ENCODE measurements at places on chromosomes 13 and 19.

GRCh38 chr13:27126859-27127258 is 44.8 kb downstream of the USP12 start:
- DNase-seq, result no peak

- DNase-seq, result no peak
Measured at GRCh38 chr13:99395436-99395835, 88.2 kb upstream of the GPR183 start.

DNA sequence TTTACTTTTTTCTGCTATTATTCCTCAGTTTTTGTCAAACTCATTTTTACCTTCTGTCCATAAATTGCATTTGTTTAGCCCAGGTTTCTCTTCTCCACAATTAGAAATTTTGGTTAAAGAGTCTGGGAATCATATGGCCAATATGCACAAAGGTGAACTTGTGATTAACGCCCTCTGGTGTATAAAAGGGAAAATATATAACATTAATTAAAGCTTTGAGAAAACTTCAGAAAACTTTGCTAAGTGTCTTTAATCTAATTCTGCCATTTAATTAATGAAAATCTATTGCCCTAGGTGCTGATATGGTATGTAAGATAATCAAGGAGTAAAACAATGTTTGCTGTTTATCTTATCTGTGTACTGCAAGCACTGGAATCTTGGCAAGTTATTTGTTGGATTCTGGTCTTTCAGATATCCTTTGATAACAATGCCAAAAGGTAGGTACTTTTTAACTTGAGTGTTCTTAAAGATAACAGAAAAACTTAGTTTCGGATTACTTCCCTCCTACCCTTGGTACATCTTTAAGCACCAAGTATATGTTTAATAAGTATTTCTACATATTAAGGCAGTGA is 402.6 kb downstream of the SUCLA2 start:
- no peak for DNase-seq

DNA sequence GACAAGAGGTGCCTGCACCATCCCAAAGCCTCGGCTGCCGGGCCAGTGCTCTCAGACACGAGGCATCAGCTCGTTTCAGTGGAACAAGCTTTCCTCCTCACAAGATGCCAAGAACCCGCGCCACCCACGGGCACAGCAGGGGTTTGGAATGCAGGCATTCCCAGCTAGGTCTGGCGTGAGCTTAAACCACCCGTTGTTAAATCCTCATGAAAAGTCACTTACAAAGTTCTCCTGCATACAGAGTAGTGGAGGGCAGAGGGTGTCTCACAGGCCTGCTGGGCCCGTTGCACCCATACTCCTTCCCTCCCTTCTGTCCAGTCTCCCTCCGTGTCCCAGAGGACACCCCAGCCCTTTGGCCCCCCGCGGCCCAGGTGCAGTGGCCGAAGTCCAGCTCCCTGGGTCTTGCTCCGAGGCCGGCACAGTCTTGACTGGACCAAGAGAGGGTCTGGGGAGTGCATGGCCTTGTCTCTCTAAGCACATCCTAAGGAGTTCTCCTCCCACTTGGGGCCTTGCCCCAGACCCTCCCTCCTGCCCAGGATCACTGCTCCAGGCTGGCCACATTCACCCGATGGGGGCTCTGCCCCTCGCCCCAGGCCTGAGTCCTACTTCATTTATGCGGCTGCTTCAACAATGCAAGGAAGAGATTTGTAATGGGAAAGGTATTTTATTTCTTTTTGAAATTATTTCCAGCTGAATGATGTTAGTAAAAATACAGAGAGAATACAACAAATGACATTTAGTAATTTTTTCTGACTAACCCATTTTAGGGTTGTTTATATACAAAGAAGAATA is 35.2 kb upstream of the GRTP1 start:
- DNase-seq, result no peak

DNA sequence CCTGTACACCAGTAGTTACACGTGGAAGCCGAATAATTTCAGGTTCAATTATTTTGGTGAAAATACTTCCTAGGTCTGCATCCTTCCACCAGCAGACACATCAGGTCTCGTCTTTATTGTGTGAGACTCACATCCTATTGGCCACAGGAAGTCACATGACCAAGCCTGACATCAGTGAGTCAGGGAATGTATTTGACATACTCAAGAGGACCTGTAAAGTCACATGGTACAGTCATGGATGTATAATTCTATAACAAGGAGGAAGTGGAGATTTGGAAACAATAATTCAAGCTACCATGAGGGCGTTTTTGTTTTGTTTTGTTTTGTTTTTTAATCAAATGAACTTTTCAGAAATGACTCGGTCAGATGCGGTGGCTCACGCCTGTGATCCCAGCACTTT is 9.3 kb upstream of the HIF3A start:
- DNase-seq, result no peak

- no peak for DNase-seq
Measured at GRCh38 chr13:113183450-113184129, 24.9 kb downstream of the PCID2 start.

GRCh38 chr13:47178090-47178950 is 281.5 kb upstream of the HTR2A start:
- DNase-seq, result no peak

GRCh38 chr13:106774621-106775020 is 206.7 kb upstream of the ARGLU1 start:
- no peak for DNase-seq

DNA sequence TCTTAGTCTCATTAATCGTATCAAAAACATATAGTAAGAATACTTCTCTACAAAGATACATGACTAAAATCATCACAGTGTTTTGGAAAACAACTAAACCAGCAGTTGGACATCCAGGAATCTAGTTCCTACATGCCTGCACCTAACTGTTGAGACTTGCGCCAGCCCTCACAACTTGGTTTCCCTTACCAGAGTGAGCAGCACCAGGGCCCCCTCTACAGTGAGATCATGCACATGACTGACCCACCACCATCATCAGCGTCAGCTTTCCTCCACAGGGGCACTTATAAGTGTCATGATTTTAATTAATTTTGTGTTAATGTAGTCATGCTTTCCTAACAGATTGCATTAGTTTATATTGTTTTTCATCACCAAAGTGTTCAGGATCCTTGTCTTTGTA is 1322.0 kb downstream of the EFNB2 start:
- no peak for DNase-seq

DNA sequence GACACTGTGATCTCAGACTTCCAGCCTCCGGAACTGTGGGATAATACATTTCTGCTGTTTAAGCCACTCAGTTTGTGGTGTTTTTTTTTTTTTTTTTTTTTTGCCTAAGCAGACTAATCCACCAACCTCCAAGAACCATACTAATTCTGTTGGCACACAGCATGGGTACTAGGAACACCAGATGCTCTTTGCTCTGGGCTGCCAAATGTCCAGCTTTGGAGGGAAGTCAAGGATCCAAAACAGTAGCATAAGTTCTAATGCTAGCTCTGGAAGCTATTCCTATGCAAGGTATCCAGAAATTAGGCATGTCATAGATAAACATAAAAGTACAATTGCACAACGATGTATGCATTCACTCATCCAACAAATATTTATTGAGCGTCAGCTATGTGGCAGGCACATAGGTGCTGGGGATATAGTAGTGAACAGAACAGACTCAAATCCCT is 64.5 kb upstream of the WDFY2 start:
- no peak for DNase-seq

GRCh38 chr19:31316201-31316951 is 32.9 kb downstream of the TSHZ3 start:
- DNase-seq, result peak; percentile 61

DNA sequence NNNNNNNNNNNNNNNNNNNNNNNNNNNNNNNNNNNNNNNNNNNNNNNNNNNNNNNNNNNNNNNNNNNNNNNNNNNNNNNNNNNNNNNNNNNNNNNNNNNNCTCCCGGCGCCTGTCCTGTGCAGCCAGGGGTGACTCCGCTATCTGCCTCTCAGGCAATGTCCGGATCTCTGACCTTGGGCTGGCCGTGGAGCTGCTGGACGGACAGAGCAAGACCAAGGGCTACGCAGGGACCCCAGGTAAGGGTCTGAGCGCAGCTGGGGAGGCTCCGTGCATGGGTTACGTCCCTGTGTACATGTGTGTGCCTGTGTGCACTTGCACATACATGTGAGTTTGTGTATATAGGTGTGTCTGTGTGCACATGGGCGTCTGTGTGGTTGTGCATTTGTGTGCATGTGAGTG is 36.1 kb upstream of the TMEM255B start:
- no peak for DNase-seq

GRCh38 chr13:92135509-92135908 is 737.1 kb downstream of the GPC5 start:
- DNase-seq, result no peak

DNA sequence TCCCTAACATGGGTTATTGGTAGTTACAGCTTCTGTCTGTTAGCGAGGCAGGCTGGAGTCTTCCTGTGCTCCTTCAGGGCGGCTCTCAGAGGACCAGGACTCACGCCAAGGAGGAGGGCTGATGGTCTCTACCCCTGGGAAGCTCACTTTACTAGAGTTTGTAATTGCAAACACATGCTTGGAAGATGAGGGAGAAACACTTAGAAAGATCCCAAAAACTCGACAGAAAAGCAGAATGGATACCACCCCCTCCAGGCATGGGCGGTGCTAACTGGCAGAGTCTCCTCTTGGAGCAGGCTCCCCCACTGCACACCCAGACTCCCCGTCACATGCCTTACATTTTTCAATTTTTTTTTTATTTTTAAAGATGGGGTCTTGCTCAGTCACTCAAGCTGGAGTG is 62.0 kb downstream of the PARP4 start:
- no peak for DNase-seq

- no peak for DNase-seq
Measured at GRCh38 chr19:28184997-28185396, 1028.0 kb downstream of the UQCRFS1 start.

GRCh38 chr13:75430436-75431209 is 51.3 kb downstream of the TBC1D4 start:
- DNase-seq, result no peak

- no peak for DNase-seq
Measured at GRCh38 chr19:32866564-32867265, 2.9 kb downstream of the SLC7A9 start.

GRCh38 chr13:91203430-91203829 is 144.1 kb upstream of the MIR17HG start:
- no peak for DNase-seq

Data from uterus (tissue), 4 donors.